ENCODE measurements at places on chromosomes 13 and 19. TPM values are rescaled to one million over a fixed set of nuclear protein-coding genes. Genes with fewer than 3 reads are reported as not detected.

DNA sequence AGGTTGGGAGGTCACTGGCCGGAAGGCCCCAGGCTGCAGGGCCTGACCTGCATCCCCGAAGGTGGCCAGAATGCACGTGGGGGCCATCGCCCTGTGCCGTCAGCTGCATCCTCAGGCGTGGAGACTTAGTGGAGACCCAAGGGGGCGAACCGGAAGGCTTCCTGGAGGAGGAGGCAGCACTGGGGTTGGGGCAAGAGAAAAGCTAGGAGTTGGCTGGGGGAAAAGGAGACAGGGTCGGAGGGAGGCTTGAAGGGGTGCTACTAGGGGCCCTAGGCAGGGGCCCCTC lies 1.4 kb upstream of the YJEFN3 start:
- no peak for DNase-seq

DNA sequence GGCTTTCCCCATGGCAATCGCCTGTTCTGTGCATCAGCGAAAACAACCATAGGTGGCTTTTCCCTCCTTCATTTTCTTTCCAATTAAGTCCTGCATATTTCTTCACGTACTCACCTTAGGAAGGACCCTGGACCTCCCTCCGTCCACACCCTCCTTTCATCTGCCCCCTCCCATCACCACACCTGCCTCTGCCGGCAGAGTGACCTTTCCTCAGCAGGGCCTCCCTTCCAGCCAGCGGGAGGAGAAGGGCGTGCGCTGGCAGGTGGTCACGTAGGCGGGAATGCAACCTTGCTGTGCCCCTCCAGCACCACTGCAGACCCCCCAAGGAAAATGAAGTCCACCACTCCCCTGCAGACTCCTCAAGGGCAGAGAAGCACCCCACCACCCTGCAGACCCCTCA lies 61.1 kb downstream of the GSX1 start:
- DNase-seq: no peak

The GRK1 gene
- 0.22 TPM for total RNA-seq

The DCLK1 gene
- 71.9 TPM for total RNA-seq

The ALKBH6 gene
- 8.3 TPM for total RNA-seq
